CD4-positive, alpha-beta T cell (primary cell): ENCODE measurements at places on chromosomes 3 and 15. TPM values are rescaled to one million over a fixed set of nuclear protein-coding genes. Genes with fewer than 3 reads are reported as not detected.

CADPS gene
- not detected for total RNA-seq

ARL14 gene
- not detected for total RNA-seq

QARS1 gene
- total RNA-seq, result 264 TPM

HGD gene
- total RNA-seq, result 2.0 TPM

ZNF860 gene
- total RNA-seq, result not detected

MAN2C1 gene
- total RNA-seq, result 546 TPM

CYP11A1 gene
- not detected for total RNA-seq

DNA sequence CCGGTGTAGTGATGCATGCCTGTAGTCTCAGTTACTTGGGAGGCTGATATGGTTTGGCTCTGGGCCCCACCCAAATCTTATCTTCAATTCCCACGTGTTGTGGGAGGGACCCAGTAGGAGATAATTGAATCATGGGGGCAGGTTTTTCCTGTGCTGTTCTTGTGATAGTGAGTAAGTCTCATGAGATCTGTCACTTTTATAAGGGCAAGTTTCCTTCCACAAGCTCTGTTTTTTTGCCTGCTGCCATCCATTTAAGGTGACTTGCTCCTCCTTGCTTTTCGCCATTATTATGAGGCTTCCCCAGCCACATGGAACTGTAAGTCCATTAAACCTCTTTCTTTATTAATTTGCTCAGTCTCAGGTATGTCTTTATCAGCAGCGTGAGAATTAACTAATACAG lies 566.7 kb upstream of the NECTIN3 start:
- H3K4me1 ChIP-seq, result no peaks in the 10 kb centered on the region
- no peak for DNase-seq
- no peaks in the 10 kb centered on the region for H3K36me3 ChIP-seq
- no peak overlapping the region for H3K4me3 ChIP-seq

- no peaks in the 10 kb centered on the region for H3K36me3 ChIP-seq
- no peak overlapping the region for H3K4me3 ChIP-seq
- H3K27ac ChIP-seq, result no peak overlapping the region
- no peak for DNase-seq
These were observed 48.1 kb downstream of the ALCAM start for GRCh38 chr3:105414841-105415240.

- peaks cover 41% of the 10 kb centered on the region for H3K4me1 ChIP-seq
- no peak for DNase-seq
- no peaks in the 10 kb centered on the region for H3K27me3 ChIP-seq
- no peak overlapping the region for H3K27ac ChIP-seq
These were observed 25.5 kb downstream of the RFT1 start for GRCh38 chr3:53104762-53105161.

GRCh38 chr3:51721062-51721745 lies 14.3 kb downstream of the GRM2 start:
- peaks cover 29% of the 10 kb centered on the region for H3K4me1 ChIP-seq
- no peak overlapping the region for H3K27ac ChIP-seq
- DNase-seq, result no peak
- H3K27me3 ChIP-seq, result no peaks in the 10 kb centered on the region
- H3K36me3 ChIP-seq, result no peaks in the 10 kb centered on the region

DNA sequence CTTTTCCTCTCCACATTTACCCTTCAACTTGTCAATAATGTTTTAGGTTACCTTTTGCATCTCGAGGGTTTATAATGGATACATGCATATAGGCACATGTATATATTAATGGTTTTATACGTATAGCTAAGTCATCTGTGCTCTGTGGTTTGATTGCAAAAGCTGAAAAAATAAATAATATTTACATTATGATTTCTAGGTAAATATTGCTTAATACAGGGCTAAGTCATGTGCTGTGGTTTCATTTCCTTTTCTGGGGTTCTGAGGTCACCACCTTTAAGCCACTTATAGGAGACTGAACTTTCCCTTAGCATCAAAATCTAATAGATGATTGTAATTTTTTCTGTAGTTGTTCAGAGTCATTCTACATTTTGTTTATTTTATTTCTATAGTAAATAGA lies 33.1 kb downstream of the LPP start:
- H3K27ac ChIP-seq, result no peak overlapping the region
- no peak for DNase-seq
- peaks cover 10% of the 10 kb centered on the region for H3K4me1 ChIP-seq
- H3K36me3 ChIP-seq, result peaks cover 3% of the 10 kb centered on the region
- no peaks in the 10 kb centered on the region for H3K27me3 ChIP-seq
- H3K4me3 ChIP-seq, result no peak overlapping the region

GRCh38 chr3:146159037-146159436 lies 1.9 kb downstream of the PLOD2 start:
- H3K36me3 ChIP-seq, result no peaks in the 10 kb centered on the region
- peaks cover 19% of the 10 kb centered on the region for H3K27me3 ChIP-seq
- H3K4me1 ChIP-seq, result peaks cover 12% of the 10 kb centered on the region
- no peak overlapping the region for H3K27ac ChIP-seq

GRCh38 chr3:52694528-52695189 lies 8.8 kb downstream of the GNL3 start:
- no peak for DNase-seq
- no peaks in the 10 kb centered on the region for H3K27me3 ChIP-seq
- no peak overlapping the region for H3K27ac ChIP-seq
- H3K4me1 ChIP-seq, result no peaks in the 10 kb centered on the region

DNA sequence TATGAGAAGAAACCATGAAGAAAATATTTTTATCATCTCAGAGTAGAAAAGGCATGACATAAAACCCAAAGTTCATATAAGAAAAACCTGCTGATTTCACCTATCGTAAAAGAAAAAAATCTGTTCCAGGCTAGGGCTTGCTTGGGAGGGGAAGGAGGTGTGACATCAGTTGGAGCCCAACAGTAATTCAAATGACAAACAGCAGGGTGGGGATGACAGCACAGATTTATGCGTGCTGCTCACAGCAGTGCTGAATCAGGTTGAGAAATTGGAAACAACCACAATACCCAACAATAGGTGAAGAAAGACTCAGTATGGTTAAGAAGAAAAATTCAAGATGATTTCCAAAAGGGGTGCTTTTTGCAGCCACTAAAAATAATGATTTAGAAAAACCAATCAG lies 172.4 kb downstream of the PDE8A start:
- no peaks in the 10 kb centered on the region for H3K4me1 ChIP-seq
- H3K36me3 ChIP-seq, result no peaks in the 10 kb centered on the region
- H3K27me3 ChIP-seq, result no peaks in the 10 kb centered on the region
- no peak overlapping the region for H3K4me3 ChIP-seq
- DNase-seq, result no peak

DNA sequence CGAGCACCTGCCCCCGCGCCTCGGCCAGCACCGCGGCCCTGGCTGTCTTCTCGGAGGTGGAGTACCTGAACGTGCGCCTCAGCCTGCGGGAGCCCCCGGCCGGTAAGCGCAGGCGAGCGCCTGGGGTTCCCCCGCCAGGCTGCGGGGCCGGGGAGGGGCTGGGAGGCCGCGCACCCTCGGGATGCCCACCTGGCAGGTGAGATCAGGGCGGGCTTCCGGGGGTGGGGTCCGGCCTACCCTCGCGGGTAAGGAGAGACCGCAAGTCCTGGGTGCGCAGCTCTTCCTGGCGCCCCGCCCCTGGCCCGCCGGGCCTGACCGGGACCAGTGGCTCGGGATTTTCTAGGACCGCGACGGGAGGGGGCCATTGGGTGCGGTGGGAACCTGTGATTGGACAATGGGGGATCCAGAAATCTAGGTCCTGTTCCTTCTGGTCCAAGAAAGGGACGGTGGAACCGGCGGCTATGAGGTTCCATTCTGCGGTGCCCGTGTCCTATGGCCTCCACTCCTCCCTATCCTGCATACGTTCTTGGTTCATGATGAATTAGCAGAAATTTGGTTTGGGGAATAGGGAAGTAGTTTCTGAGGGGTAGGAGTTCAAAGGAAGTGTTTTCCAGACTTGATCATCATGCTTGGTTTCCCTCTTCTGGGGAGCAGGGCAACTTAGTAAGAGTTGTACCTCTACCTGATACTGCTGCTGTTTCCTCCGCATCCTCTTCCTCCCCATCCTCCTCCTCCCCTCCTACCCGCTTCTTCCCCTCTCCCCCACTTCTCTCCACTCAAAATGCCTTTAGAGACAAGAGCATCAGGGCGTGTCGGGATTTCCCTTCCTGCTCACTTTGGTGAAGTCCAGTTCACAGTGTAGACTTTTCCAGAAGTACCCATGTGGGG lies 808 bp downstream of the ARRDC4 start:
- H3K4me1 ChIP-seq, result peaks cover 14% of the 10 kb centered on the region
- peak overlapping the region; percentile 56 for H3K4me3 ChIP-seq
- H3K36me3 ChIP-seq, result no peaks in the 10 kb centered on the region
- H3K27me3 ChIP-seq, result no peaks in the 10 kb centered on the region

GRCh38 chr3:105904678-105905284 lies 36.0 kb upstream of the CBLB start:
- no peaks in the 10 kb centered on the region for H3K36me3 ChIP-seq
- H3K4me1 ChIP-seq, result no peaks in the 10 kb centered on the region
- H3K4me3 ChIP-seq, result no peak overlapping the region
- H3K27me3 ChIP-seq, result no peaks in the 10 kb centered on the region
- H3K27ac ChIP-seq, result no peak overlapping the region

DNA sequence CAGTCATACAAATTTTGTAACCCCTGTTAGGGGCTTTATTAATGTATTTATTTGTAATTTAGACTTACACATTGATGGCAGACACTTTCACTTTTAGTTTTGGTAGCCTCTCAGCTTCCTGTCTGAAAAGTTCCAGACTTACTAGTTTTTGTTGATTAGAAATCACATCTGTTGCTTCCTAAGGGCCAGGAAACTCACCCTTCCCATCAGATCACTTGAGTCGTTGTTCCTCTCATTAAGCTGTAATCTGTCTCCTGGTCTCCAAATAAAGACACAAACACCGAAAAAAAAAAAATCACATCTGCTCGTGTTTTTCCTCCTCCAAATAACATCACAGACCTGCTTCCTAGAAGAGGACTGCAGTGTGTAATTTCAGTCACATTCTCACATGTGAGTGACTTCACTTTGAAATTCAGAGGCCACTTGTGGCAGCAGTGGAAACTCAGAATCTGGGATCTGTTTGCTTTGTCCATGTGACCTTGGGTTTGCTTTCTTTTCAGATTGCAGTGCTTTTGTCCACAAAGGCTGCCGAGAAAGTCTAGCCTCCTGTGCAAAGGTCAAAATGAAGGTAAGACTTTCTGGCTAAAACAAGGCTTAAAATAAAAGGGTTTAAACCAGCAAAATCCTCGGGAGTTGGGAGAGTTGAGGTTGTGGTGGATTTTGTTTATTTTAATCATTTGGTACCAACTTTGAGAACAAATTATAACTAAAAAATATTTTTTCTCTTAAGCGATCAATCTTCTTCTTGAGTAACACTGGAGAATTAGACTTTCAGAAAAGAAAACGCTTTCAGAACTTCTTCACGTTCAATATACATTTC lies 87.0 kb downstream of the KLHL25 start:
- peaks cover 52% of the 10 kb centered on the region for H3K36me3 ChIP-seq
- no peak for DNase-seq
- peak overlapping the region; percentile 45 for H3K4me3 ChIP-seq
- no peaks in the 10 kb centered on the region for H3K27me3 ChIP-seq

- peaks cover 30% of the 10 kb centered on the region for H3K4me1 ChIP-seq
- no peak for DNase-seq
- peaks cover 5% of the 10 kb centered on the region for H3K27me3 ChIP-seq
- no peak overlapping the region for H3K27ac ChIP-seq
- no peak overlapping the region for H3K4me3 ChIP-seq
- H3K36me3 ChIP-seq, result no peaks in the 10 kb centered on the region
These were observed 349 bp downstream of the PLXNA1 start for GRCh38 chr3:126983276-126983652.

DNA sequence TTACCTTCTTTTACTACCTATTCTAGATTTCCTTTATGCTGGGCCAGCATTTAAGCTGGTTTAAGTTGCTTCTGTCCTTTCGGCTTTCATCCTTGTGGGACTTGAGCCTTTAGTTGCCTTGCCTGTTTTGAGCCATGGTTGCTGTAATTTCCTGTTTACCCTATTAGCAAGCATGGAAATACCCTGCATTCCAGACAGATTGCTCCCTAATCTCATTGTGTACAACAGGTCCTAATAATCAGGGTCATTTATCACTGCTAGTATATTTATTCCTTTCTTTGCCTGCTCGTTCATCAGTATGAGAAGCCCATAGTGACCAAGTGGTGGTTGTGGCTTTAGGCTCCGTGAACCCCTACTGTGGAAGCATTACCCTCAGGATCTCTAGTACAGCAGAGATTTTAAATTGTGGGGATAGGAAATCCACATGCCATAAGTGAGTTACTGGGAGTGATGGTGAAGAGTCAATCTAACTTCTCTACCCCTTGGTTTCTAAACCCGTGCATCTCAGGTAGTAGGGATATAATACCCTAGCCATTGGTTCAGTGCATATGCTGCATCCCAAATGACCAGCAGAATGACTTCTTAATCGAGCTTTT lies 31.9 kb downstream of the NCK1 start:
- H3K4me1 ChIP-seq, result peaks cover 24% of the 10 kb centered on the region
- no peak overlapping the region for H3K27ac ChIP-seq
- H3K4me3 ChIP-seq, result no peak overlapping the region
- H3K27me3 ChIP-seq, result no peaks in the 10 kb centered on the region
- DNase-seq, result no peak

- DNase-seq, result no peak
- no peaks in the 10 kb centered on the region for H3K36me3 ChIP-seq
- peaks cover 7% of the 10 kb centered on the region for H3K27me3 ChIP-seq
- H3K27ac ChIP-seq, result no peak overlapping the region
These were observed 100.8 kb upstream of the PIAS1 start for GRCh38 chr15:67953299-67953698.

- H3K4me3 ChIP-seq, result peak overlapping the region; percentile 55
- H3K36me3 ChIP-seq, result no peaks in the 10 kb centered on the region
- peak; percentile 80 for DNase-seq
- peaks cover 73% of the 10 kb centered on the region for H3K4me1 ChIP-seq
- H3K27ac ChIP-seq, result peak overlapping the region; percentile 88
- no peaks in the 10 kb centered on the region for H3K27me3 ChIP-seq
These were observed 108.1 kb downstream of the KLF13 start for GRCh38 chr15:31434588-31435260.

GRCh38 chr3:108664266-108664665 lies 74.7 kb downstream of the DZIP3 start:
- H3K4me1 ChIP-seq, result no peaks in the 10 kb centered on the region
- no peaks in the 10 kb centered on the region for H3K27me3 ChIP-seq
- H3K36me3 ChIP-seq, result peaks cover under 1% of the 10 kb centered on the region
- no peak overlapping the region for H3K4me3 ChIP-seq

GRCh38 chr15:49530092-49530491 lies 90.5 kb downstream of the FAM227B start:
- H3K27ac ChIP-seq, result no peak overlapping the region
- DNase-seq, result no peak
- no peak overlapping the region for H3K4me3 ChIP-seq
- no peaks in the 10 kb centered on the region for H3K36me3 ChIP-seq
- H3K27me3 ChIP-seq, result no peaks in the 10 kb centered on the region
